ENCODE measurements at places on chromosomes 11 and 22.

- DNase-seq: no peak
Observed at GRCh38 chr22:49756201-49756600, 71.5 kb downstream of the BRD1 start.

DNA sequence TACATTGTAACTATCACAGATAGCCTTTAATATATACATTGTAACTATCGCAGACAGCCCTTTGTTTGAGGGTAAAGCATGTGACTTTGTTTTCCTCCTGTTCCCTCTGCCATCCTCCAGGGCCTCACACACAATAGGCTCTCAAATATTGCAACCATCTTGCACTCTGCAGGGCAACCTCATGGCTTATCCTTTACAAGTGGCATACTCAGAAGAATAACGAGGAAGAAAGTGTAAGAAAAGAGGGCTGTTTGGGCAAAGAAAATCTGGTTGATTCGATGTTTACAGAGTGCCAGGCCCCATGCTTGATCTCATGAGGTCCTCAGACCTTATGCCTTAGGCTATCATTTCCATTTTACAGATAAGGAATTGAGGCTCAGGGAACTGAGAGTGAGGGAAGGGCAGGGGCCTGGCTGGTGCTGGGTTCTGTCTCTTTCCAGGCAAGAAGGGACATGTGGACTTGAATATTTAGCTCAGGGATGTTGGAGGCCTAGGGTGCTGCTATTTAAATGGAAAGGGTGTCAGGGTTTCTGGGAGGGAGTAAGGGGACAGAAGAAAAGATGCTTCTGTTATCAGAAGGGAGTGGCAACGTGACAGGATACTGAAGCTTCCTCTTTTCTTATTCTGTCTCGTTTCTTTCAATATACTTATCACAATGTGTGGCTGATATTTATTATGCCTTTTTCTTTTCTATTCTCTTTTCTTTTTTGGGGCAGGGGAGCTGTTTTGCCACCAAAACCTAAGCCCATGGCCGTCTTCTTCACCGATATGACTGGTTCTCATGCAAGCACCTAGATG, 1.1 kb upstream of the SAMM50 start:
- DNase-seq: no peak

- DNase-seq: no peak
Observed at GRCh38 chr11:19422276-19422675, 181.5 kb upstream of the E2F8 start.

DNA sequence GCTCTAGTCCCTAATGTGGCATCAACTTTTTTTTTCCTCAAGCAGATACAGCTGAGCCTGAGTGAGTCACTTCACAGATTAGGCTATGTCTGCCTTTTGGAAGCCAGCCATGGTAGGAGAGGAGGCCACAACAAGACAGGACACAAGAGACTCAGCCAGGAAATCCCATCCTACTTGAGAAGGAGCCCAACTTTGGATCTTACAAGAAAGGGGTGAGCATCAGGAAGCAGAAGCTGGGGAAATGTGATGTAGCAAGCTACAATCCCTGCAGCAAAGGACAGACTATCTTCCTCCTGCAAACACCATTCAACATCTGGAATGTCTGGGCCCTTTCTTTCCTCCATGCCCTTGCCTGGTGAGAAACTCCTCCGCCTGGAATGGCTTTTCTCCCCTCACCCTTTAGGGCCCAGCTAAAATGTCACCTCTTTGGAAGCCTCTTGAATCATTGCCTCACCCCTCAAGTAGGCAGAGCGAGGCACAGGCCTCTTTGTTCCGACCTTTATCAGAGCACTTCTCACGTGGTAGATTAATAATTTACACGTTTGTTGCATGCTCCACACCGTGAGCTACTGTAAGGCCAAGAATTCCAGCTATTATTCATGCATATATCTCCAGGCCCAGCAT, 156.4 kb upstream of the PITPNB start:
- DNase-seq: peak; percentile 74

DNA sequence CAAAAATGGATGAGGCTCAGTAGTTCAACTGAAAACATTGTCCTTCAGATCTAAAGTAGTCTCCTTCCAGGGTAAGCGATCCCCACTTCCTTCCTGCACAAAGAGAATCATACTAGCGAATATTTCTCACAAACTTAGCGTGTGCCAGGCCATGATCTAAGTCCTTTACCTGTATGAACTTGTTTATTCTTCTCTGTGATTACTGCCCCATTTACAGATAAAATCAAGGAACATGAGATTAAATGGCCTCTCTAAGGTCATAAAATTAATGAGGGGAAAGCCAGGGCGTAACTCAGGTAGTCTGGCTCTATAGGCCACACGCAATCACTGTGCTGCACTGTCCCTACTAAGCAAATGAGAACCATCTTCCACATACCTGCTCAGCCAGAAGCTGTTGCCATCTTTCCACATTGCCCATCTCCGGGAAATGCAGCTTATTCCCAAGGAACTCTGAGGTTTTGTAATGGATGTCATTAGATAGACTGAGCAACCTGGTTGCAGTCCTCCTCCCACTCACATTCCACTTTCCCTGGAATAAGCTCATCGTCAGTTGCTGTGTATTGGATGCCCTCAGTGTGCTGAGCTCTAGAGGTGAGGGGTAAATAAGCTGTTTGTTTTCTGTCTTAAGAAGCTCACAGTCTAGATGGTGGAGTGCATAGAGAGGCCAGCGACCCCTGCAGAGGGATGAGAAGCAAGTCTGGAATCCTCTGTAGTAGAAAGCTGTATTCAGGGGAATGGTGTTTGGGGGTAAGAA, 146.3 kb downstream of the SNX19 start:
- no peak for DNase-seq

- DNase-seq: no peak
Observed at GRCh38 chr11:73641668-73642067, 4.7 kb upstream of the PLEKHB1 start.

DNA sequence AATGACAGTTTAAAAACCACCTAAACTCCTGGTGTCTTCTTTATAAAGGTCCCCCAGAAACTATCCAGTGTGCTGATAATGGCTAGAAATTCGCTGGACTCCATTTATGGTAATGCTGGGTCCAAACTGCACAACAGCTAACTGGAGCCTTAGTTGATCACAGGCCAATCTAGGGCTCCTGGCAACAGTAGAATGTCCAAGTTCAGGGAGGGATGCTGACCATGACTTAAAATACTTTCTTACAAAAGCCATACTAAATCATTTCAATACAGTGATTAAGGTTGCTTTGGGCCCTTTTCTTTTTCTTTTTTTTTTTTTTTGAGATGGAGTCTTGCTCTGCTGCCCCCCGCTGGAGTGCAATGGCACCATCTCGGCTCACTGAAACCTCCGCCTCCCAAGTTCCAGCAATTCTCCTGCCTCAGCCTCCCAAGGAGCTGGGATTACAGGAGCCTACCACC, 14.5 kb upstream of the GAB2 start:
- DNase-seq: no peak

- DNase-seq: no peak
Observed at GRCh38 chr22:47162865-47163264, 400.4 kb downstream of the TBC1D22A start.
